ENCODE measurements at places on chromosomes 12 and 14.

DNA sequence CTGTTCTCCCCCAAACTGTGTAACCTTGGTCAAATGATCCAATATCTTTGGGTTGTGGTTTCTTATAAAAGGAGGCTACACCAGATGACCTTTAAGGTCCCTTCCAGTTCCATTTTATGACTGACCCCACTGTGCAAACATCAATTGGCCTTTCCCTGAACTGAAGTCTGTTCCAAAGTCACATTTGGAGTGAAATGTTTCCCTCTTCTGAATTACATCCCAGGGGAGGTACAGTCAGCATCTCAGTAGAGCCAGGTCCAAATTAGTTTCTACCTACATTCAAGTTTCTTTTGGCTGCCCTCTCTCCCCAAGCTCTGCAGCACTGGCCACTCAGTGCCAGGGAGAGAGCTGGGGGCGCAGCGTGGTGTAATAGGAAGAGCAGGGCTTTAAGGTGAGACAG, 34.4 kb downstream of the LIMA1 start:
- DNase-seq, result no peak

DNA sequence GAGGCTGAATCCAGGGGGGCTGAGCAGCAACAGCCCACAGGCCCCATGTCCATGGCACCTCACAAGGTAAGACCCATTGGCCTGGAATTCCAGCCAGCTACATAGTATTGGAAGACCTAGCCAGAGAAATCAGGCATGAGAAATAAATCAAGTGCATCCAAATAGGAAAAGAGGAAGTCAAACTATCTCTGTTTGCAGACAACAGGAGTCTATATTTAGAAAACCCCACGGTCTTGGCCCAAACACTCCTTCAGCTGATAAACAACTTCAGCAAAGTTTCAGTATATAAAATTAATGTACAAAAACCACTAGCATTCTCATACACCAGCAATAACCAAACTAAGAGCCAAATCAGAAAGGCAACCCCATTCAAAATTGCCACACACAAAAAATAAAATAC, 16.9 kb downstream of the PDE6H start:
- DNase-seq, result no peak

- no peak for DNase-seq
Observed at GRCh38 chr12:50923361-50924130, 28.8 kb upstream of the HIGD1C start.

DNA sequence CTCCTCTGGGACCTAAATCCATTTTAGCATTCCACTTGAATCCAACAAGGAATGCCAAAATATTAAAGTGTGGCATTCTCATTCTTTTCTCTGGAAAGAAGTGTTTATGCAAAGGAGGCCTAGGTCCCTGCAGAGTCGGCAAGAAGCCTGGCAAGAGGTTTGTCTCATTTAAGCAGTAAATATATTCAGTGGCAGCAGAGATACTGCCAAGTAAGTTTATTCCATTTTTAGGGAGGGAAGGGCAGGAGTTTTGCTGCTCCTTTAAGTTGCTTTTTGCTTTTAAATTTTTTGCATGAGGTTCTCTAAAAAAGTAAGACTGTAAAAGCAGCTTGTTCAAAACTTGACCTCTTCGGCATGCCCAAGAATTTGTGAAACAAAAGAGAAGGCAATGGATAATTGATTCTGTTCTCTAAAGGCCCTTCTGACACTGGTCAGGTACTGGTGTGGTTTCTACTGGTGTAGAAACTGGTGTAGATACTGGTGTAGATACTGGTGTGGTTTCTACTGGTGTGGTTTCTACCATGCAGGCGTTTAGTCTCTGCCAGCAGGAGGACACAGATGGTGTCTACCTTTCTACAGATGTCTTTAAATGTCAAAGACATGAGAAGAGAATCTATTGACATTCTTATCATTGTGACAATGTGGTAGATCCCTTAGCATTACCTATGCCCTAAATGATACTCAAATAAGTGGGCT, 107.3 kb downstream of the SAMD4A start:
- no peak for DNase-seq

DNA sequence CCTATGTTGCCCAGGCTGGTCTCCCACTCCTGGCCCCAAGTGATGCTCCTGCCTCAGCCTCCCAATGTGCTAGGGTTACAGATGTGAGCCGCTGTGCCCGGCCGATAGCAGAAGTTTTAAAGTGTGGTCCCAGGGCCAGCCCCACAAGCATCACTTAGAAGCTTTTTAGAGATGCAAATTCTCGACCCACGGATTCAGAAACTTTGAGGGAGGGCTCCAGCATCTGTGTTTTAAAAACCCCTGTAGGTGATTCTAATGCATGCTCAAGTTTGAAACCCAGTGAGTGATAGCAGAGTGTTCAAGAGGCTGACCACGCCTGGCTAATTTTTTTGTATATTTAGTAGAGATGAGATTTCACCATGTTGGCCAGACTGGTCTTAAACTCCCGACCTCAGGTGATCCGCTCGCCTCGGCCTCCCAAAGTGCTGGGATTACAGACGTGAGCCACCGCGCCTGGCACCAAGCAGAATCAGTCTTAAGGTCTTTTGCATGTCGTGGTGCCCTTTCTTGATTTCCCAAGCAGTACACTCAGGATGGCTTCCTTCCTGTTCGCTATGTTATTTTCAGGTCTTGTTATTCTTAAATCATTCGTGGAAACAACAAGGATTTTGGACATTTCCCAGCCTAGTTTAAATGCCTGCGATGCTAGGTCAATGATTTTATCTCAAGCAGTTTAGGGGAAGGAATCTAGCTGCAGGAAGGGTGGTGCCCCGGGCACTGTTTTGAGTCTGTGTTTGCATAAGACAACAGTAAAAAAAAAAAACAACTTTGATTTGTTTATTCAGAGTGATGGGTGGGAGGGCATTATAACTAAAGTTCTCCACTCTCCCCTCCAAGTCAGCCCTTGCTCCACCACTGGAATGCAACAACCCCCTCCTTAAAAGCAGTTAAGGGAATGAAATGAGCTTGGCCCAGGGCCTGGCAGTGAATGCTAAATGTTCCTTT, 9.2 kb upstream of the RILPL2 start:
- DNase-seq, result no peak

DNA sequence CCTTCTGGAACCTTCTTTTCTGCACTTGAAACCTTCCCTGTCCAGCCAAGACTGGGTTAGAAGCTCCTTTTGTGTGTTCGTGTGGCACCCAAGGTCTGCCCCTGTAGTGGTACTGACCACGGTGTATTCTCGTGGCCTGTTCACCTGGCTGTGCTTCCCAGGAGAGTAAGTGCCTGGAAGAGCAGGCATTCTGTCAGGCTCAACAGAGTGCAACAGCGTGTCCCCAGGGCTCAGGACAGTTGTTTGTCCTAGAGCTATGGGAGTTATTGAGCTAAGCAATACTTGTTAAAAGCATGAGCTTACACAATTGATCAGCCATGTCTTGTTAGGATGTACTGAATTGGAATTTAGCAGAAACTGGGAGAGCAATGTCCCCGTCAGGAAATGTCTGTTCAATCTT, 12.9 kb upstream of the SLC38A2 start:
- no peak for DNase-seq

- DNase-seq, result no peak
Observed at GRCh38 chr12:12663644-12664294, 32.2 kb downstream of the GPR19 start.

- no peak for DNase-seq
Observed at GRCh38 chr14:75191100-75191499, 14.7 kb upstream of the TMED10 start.

GRCh38 chr12:25121916-25122315, 73.0 kb downstream of the DNAI7 start:
- DNase-seq, result no peak

GRCh38 chr12:18591473-18591872, 146.3 kb downstream of the PLCZ1 start:
- DNase-seq, result no peak

- DNase-seq, result no peak
Observed at GRCh38 chr14:84825481-84826251, 704.3 kb upstream of the FLRT2 start.

- no peak for DNase-seq
Observed at GRCh38 chr14:51334566-51334965, 94.5 kb downstream of the TMX1 start.

DNA sequence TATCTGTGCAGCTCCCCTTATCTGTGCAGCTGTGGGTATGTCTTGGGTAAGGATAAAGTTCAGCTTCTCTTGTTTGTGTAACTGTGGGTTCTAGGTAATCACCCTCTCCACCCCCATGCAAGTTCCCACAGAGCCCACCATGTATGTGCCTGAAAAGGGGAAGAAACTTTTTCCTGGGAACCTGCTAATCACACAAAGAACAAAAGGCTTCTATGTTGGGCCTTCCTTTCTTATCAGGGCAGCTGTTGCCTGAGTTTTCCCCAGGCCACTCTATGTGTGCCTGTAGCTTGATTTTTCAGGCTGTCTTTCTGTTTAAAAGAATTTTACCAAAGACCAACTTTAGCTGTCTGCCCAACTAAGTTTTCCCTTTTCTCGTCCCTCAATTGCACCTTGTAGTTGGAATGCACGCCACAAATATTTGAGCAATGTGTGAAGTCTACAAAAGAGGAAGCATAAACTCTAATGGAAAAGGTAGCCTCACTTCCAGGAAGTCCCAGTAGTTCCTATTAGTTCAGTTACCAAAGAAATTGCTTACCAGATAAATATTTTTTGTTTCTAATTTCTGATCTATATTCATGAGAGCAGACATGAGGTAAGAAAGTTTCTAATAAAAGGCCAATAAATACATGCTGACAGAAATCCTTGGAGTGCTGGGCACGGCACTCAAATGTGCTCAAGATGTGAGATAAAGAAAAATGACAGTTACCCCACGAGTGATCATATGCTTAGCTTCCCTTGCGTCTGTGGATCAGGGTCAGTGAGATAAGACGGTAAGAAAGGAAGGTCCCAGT, 2.7 kb upstream of the GALC start:
- no peak for DNase-seq

- no peak for DNase-seq
Observed at GRCh38 chr14:31943861-31944255, 133.2 kb upstream of the ARHGAP5 start.
